Foreskin keratinocyte (primary cell): ENCODE measurements at places on chromosomes 5 and 9. TPM values are rescaled to one million over a fixed set of nuclear protein-coding genes. Genes with fewer than 3 reads are reported as not detected.

PCDHGC4 gene
- total RNA-seq: 0.28 and 0.54 TPM in 2 replicates

AJM1 gene
- 0.42 and 0.71 TPM in 2 replicates for total RNA-seq

NEURL1B gene
- total RNA-seq: 4.2 and 5.1 TPM in 2 replicates

BTNL8 gene
- not detected in 2 replicates for total RNA-seq

LVRN gene
- total RNA-seq: 0.07 TPM in 1 of 2 replicates, not detected in the other

FST gene
- total RNA-seq: 307 and 529 TPM in 2 replicates

BRINP1 gene
- 0.04 and 0.07 TPM in 2 replicates for total RNA-seq

MAP3K1 gene
- 11.9 and 13.6 TPM in 2 replicates for total RNA-seq

PCDHB3 gene
- 0.03 and 0.04 TPM in 2 replicates for total RNA-seq

CCDC152 gene
- 2.0 and 2.8 TPM in 2 replicates for total RNA-seq

SLC36A2 gene
- total RNA-seq: not detected in 2 replicates

WDR38 gene
- total RNA-seq: not detected in 2 replicates
